Stimulated activated CD8-positive, alpha-beta memory T cell treated with anti-CD3 and anti-CD28 coated beads, Interleukin-7, amount 100 ng/mL, for 1 hour (primary cell): ENCODE measurements at places on chromosomes 5 and 9.

GRCh38 chr5:83817591-83817990, 96.9 kb upstream of the HAPLN1 start:
- DNase-seq: no peak

GRCh38 chr5:146751054-146751453, 127.5 kb downstream of the PPP2R2B start:
- no peak for DNase-seq

- DNase-seq: no peak
These were observed 54.8 kb downstream of the IQGAP2 start for GRCh38 chr5:76457674-76458485.

GRCh38 chr5:150142959-150143349, 12.7 kb downstream of the PDGFRB start:
- DNase-seq: no peak
